Mucosa of descending colon (tissue), 3 donors: ENCODE measurements at places on chromosomes 4 and X. TPM values are rescaled to one million over a fixed set of nuclear protein-coding genes. Genes with fewer than 3 reads are reported as not detected.

Gene TENM3
- 0.70 TPM for total RNA-seq

Gene ARHGEF6
- total RNA-seq: 17.2 TPM

Gene SMARCAD1
- total RNA-seq: 19.5 TPM

Gene SMR3B
- total RNA-seq: not detected

Gene FHDC1
- 8.8 TPM for total RNA-seq

Gene SLITRK4
- not detected for total RNA-seq

Gene CENPC
- 17.3 TPM for total RNA-seq

Gene CYBB
- 35.4 TPM for total RNA-seq

Gene SATL1
- total RNA-seq: not detected

Gene CTAG2
- not detected for total RNA-seq

Gene SCD5
- 2.8 TPM for total RNA-seq

Gene PDGFC
- total RNA-seq: 27.9 TPM

Gene ABLIM2
- total RNA-seq: 15.0 TPM

Gene SYTL4
- total RNA-seq: 47.1 TPM

Gene SLC7A11
- total RNA-seq: 1.5 TPM

Gene CDKN2AIP
- total RNA-seq: 18.9 TPM

Gene PCDH19
- 2.0 TPM for total RNA-seq

DNA sequence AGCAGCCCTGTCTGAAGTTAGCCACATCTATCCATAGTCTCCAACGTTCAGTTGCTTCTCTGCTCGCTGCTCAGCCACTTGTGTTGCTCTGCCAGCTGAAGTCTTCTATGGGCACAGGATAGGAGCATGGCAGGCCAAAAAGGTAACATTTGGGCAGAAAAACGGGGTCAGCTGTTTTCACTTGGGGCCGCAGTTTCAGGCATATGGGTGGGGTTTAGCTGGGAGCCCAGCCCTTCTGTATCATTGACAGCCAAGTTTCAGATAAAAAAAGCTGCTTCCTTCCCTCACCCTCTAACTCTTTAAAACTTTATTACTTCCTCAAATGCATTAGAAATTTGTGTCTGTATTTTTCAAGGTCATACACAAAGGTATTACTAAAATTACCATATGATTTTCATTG lies 18.4 kb upstream of the MANBA start:
- no peak for DNase-seq

- DNase-seq: no peak
Observed at GRCh38 chrX:103101299-103102042, 8.5 kb upstream of the NXF3 start.

- DNase-seq: no peak
Observed at GRCh38 chr4:7213807-7214206, 21.5 kb downstream of the SORCS2 start.

GRCh38 chrX:63664741-63665140 lies 120.3 kb downstream of the ARHGEF9 start:
- no peak for DNase-seq

GRCh38 chr4:144288011-144288903 lies 147.7 kb upstream of the GYPA start:
- no peak for DNase-seq

- no peak for DNase-seq
Observed at GRCh38 chrX:94107981-94108380, 434.0 kb downstream of the FAM133A start.

GRCh38 chr4:77600521-77601451 lies 4.8 kb upstream of the CXCL13 start:
- peak; percentile 50 for DNase-seq

GRCh38 chr4:53436251-53436650 lies 58.8 kb downstream of the FIP1L1 start:
- no peak for DNase-seq

DNA sequence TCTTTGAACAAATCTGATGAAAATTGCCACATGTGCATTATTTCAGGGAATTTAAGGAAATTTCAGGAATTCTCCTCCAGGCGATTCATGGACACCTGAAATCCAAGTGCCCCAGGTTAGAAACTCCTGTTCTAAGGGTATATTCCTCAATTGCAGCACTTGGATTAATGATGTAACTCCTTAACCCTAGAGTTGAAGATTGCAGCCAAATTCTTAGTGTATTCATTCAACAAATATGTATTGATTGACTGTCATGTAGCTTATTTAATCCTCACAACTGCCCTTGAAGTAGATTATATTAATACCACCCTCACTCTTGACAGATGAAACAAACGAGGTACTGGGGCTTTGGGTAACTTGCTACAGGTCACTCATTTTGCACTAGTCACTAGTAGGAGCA lies 11.3 kb downstream of the CETN2 start:
- DNase-seq: no peak

DNA sequence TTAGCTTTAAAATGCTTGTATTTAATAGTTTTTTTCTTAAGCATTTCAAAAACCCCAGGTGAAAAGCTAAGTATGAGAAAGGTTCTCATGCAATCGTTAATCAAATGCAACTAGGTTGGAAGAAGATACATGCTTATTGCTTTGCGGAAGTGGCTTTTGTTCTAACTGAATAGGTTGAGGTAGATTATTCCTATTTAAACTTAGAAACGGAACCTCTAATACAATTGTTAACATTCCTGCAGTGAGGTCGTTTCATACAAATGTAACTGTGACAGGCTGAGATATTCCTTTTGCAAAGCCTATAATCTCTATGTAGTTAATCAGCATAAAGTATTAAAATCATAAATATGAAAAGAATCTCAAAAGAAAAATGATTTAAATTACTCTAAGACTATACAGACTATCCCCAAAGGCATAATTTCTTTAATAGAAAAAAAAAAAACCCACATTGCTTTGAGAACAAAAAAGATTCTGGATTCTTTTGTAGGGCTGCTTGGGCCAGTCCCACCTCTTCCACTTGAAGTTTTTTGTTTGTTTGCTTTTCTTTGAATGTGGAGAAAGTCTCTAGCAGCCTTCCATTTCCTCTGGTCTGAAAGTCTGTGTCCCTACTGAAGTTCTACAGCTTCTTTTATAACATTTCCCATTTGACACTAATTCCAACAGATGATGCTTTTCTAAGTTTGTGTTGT lies 25.6 kb upstream of the SORBS2 start:
- no peak for DNase-seq

DNA sequence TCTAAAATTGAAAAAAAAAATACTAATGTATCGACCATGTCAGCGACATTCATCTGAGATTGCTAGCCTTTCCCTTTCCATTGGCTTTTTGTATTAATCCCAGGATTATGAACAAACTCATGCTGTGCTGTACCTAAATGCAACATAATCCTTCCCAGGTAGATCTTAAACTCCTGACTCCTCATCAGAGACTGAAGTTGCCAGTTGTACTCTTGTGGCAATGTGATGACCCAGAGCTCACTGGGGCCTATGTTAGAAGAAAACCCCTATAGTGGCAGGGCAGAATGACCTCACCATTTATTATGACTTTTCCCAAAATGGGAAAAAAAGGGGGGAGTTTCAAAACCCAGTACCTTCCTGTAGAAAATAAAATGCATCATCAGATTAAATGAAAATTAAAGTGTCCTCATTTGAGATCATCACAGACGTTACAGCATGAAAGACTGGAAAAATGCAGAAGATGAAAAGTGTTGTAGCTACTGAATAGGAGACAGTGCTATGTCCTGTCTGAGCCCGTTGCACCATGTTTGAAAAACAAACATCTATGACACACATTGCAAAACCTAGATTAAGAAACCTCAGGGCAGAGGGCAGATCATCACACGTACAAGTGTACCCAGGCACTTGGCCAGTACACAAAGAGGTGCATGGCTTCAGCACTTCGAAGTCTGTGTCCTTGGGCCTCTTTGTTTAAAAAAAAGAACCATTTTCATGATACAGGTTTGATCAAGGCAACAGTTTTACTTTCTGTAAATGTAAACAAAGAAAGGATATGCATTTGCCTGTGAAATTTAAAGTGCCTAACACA lies 6.8 kb upstream of the ACSL4 start:
- no peak for DNase-seq

GRCh38 chrX:24305905-24306304 lies 8.0 kb downstream of the SUPT20HL2 start:
- no peak for DNase-seq

- no peak for DNase-seq
Observed at GRCh38 chr4:174697202-174697601, 131.8 kb downstream of the GLRA3 start.

DNA sequence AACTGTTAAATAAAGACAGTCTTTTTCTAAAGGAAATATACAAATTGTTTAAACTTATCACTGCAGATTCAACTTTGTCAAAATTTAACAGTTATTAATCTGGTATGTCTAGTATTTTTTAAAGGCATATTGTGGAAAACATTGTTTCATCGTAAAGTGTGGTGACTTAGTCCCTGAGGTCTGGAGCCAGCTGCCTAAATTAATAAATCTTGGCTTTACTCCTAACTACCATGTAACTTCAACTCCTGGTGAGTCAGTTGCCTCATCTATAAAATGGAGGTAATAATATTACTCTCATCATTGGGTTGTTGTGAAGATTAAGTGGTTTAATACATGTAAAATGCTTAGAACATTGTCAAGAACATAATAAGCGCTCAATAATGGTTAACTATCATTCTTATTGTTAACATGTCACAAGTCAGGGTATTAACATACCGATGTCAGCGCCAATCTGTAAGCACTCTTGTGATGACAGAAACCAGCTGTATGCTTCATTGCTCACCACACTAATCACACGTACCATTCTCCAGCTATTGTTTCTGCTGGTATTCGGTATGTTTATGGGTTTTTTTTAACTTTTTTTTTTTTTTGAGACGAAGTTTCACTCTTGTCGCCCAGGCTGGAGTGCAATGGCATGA lies 14.1 kb upstream of the SMIM43 start:
- no peak for DNase-seq

GRCh38 chrX:70664726-70665125 lies 220.1 kb downstream of the DLG3 start:
- DNase-seq: peak; percentile 12

- no peak for DNase-seq
Observed at GRCh38 chrX:121671649-121672048, 624.2 kb downstream of the GLUD2 start.

GRCh38 chr4:148730766-148731165 lies 288.6 kb upstream of the NR3C2 start:
- no peak for DNase-seq

DNA sequence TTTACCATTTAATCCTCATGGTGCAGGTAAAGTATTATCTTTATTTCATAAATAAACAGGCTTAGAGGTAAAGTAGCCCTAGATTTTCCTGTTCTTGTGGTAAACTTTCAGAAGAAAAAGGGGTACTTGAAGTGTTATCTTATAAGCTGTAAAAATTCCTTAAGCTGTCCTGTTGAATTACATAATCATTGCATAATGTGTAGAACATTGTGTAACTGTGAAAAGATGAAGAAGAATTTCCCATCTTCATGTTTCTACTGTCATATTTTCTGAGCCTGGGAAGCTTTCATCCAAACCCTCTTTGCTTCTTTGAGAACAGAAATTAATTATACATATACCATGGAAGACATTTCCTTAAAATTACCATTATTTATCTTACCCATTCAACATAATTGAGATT lies 90.5 kb downstream of the ELOVL6 start:
- DNase-seq: no peak

DNA sequence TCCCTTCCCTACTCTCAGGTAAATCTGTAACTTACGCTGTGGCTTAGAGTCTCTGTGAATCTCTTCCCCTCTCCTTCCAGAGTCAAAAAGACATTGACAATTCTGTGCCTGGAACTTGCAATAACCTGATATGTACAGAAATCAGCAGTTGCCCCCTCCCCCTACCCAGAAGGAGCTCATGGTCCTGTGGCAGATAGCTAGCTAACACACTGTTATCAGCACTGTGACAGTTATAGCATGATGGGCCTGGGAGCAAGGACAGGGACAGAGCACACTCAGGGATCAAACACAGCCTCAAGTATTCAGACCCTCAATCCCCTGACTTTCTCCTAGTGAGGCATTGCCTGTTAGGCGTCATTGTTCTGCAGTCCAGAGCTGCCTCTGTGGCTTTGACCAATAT lies 18.7 kb upstream of the MAGEA10 start:
- no peak for DNase-seq

GRCh38 chr4:158884280-158884679 lies 115.5 kb downstream of the FNIP2 start:
- no peak for DNase-seq

GRCh38 chr4:98908182-98908581 lies 20.8 kb downstream of the EIF4E start:
- no peak for DNase-seq

GRCh38 chr4:34619531-34620162 lies 1624.7 kb downstream of the ARAP2 start:
- DNase-seq: no peak

- DNase-seq: no peak
Observed at GRCh38 chr4:147078875-147079658, 133.4 kb upstream of the TTC29 start.

DNA sequence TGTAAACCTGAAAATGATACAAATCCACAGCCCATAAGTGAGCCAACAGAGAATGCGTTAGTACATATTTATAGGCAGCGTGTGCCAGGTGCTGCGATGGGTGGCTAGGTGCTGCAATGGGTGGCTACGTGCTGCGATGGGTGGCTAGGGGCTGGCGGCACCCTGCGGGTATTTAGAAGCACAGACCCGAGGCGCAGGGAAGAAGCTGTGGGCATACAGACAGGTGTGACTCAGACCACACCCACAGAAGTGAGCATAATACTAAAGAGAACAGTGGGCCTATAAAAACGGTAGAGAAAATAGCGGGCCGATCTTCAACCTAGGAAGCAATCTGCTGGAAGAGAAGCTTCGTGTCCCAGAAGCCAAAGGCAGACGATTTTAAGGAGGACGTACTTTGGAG lies 81.1 kb downstream of the FAT1 start:
- no peak for DNase-seq

- DNase-seq: no peak
Observed at GRCh38 chr4:17316566-17316965, 195.3 kb downstream of the QDPR start.

GRCh38 chr4:15913631-15913970 lies 24.9 kb downstream of the FGFBP1 start:
- no peak for DNase-seq

- no peak for DNase-seq
Observed at GRCh38 chr4:175998782-175999181, 66.9 kb upstream of the WDR17 start.

GRCh38 chr4:8221476-8221875 lies 22.4 kb downstream of the SH3TC1 start:
- DNase-seq: no peak

DNA sequence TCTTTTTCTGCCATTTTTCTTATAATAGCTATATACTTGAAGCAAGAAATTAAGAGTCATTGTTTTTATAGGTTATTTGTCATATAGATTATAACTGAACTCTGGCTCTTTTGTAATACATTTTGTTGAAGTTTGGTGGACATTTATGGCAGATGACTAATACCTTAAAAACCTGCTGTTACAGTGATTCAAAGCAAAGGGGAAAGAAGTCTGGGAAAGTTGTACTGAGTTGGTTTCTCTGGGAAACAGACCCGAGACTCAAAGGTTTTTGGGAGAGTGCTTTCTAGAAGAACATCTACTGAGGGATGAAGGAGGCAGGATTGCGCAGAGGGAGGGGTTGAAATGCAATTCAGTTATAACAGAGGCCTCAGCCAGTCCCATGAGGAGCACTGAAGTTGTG lies 35.9 kb downstream of the NAP1L5 start:
- no peak for DNase-seq

GRCh38 chr4:39699687-39700409 lies 1.9 kb downstream of the UBE2K start:
- no peak for DNase-seq
